ENCODE measurements at places on chromosomes 11 and 22. TPM values are rescaled to one million over a fixed set of nuclear protein-coding genes. Genes with fewer than 3 reads are reported as not detected.

DNA sequence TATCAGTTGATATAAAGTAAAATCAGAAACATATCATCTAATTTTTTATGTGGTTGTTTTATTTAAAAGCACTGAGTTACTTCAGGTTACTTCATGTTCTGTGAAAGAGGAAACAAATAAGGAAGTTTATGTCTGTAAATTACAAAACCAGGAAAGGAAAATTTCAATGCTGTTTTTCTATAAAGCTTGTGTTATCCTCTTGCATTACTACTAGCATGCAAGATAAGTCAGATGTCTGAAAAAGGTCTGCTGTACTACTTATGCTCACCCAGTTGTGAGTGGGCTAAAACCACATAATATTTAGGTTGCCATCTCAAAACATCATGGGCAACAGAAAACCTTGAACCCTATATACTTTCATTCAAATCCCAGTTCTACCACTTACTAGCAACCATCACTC is 121.5 kb downstream of the ATG16L2 start:
- no peak for ATAC-seq

DNA sequence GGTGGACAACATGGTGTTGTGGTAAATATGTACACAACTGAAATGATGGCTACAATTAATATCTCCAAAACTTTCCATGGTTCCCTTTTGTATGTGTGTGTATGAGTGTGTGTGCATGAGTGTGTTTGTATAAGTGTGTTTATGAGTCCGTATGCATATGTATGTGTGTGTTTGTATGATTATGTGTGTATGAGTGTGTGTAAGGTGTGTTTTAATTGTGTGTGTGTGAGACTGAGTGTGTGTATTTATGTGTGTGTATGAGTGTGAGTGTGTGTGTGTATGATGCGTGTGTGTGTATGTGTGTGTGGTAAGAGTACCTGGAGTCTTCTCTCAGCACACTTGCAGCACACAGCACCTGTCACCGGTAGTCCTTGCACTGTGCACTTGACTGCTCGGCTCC is 7.8 kb downstream of the KRTAP5-9 start:
- no peak for ATAC-seq

GRCh38 chr11:124078591-124078990 is 36.7 kb upstream of the VWA5A start:
- ATAC-seq: no peak

DNA sequence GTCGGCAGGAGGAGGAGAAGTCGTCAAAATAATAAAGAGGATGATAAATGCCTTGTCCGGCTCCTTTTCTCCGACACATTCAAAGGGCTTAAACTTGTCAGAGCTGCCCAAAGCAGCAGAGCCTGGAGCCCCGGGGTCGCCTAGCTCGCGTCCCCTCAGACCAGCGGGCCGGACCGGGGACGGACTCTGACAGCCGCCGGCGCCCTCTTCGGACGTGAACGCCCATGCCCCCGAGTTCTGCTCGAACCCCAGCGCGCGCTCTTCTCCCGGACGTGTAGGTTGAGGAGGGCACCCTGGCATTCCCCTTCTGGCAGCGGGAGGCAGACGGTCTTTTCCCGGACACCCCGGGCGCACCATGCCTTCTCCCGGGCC is 999 bp downstream of the FGF3 start:
- no peak for ATAC-seq

- ATAC-seq: no peak
Measured at GRCh38 chr11:45818961-45819605, 14.1 kb downstream of the SLC35C1 start.

DNA sequence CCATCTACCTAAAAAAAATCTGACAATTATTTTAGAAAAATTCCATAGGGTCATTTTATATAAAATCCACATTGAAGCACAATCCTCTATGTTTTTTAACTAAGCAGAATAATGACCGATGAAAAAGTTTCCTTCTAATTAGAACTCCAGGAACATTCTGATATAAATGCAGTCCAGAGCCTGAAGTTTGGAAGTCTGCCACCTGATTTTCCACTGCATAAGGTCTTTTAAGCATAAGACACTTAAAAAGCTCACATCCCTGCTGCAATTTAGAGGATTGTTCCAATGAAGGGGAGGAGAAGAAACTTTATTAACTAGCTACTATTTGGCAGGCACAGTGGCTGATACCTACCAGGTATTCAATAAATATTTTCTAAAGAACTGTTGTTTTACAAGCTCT is 570.3 kb upstream of the ANO5 start:
- no peak for ATAC-seq

DNA sequence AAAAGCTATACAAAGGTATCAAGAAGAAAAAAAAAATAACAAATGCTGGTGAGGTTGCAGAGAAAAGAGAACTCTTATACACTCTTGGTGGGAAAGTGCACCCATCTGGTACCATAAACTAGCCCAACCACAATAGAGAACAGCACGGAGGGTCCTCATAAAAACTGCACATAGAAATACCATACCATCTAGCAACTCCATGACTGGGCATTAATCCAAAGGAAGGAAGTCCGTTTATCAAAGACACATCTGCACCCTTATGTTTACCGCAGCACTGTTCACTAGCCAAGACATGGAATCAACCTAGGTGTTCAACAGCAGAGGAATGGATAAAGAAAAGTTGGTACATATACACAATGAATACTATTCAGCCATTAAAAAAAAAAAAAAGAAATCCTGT is 10.8 kb upstream of the CLDN5 start:
- no peak for ATAC-seq

- ATAC-seq: no peak
Measured at GRCh38 chr22:19664406-19664805, 49.9 kb upstream of the SEPTIN5 start.

DNA sequence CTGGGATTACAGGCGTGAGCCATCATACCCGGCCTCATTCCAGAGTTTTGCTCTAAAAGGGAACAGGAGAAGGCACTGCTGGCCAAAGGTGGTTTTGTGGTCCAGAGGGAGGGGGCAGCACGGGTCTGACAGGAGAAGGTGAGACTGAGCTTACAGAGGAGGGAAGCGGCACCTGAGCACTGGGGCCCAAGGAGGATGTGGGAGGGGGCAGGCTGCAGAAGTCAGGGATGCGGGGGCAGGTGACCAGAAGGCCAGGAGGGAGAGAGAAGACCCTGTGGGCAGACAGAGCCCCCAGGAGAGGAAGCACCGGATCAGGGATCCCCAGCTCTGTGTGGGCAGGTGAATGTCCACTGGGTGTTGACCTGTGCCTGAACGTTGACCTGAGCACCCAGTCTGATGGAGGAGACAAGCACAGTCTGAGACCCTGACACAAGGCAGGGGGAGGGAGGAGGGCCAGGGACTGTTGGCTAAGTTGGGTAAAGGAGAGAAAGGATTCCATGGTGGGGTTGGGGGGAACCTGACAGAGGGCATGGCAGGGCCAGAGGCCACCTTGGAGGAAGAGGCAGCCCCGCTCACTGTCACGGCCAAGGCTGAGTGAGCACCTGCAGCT is 12.0 kb upstream of the PRR5 start:
- ATAC-seq: no peak

GRCh38 chr11:82682003-82682751 is 51.5 kb downstream of the FAM181B start:
- ATAC-seq: peak; percentile 69

- ATAC-seq: no peak
Measured at GRCh38 chr11:42066113-42066512, 606.7 kb upstream of the LRRC4C start.

DNA sequence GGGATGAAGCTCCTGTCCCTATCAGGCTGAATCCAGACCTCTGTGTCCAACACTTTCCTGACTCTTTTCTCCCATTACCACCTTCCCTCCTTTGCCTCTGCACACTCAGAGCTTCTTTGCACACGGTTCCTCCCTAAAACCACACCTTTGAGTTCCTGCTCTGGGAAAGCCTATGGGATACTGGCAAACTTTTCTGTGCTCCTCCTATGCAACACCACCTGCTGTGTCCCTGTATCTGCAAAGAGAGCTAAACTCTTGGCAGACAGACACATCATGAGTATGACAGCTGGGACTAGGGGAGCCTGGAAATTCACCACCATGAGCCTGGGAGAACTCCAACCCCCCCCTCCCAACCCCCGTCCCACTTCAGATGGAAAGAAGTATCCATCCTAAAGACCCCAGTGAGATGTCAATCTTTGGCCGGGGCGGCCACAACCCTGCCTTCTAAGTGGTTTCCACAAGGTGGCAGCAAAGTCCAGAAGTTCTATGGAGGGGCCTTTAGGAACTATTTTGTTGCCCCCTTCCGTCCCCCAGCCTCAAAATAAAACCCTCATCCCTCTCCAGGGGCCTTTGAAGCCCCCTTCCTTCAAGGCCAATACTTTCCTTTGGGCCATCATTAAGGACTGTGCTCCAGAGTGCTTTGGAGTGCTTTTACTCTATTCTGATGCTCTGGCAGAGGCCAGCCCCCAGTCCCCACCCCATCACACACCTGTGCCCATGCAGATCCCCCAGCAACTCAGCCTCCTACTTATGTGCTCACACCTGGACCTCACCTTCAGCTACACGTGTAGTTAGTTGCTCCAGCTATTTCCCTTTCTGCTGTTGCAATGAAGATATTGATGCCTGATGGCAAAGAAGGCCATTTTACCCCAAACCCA is 19.4 kb downstream of the HTR3A start:
- no peak for ATAC-seq

DNA sequence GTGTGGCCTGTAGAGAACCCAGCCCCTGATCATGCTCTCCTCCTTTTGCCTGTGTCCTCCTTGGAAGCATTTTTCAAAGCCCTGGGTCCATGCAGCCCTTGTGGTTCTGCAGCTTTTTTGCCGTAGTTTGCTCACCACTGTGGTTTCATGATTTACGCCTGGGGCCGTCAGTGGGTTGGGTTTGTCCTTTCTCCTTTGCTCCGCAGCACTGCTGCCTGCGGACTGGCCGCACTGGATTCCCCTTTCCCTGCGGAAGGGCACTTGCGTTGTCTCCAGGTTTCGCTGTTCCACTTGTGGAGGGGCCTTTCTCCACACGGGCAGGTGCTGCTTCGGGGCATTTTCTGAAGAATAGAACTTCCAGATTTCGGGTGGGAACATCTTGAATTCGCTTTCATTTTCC is 1260.9 kb downstream of the BRD1 start:
- ATAC-seq: no peak

- no peak for ATAC-seq
Measured at GRCh38 chr22:19615867-19616581, 91.8 kb upstream of the CLDN5 start.

- ATAC-seq: no peak
Measured at GRCh38 chr11:60756307-60757032, at the start of gene MS4A15. MS4A15 (plus strand) TSS chr11:60756867; CDS start chr11:60763734, 6,867 bp downstream.

DNA sequence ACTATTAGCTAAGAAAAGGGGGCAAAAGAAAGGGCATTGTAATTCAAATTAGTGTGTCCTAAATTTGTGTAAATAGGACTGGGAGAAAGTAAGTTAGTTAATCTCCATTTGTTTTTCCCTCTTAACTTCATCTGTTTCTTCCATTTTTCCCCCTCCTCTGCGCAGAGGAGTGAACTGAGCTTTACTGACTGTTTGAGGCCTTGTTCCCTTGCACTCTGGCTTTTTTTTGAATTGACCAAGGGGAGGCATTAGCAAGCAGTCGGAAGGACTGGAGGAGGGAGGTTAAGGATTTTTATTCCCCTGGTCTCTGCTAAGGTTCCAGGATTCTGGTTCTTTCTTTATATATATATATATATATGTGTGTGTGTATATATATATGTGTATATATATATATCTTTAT is 15.2 kb upstream of the FANCF start:
- no peak for ATAC-seq

TYR gene
- not detected for total RNA-seq

CTSC gene
- total RNA-seq: 142 TPM

GLYAT gene
- total RNA-seq: 0.13 TPM

TLCD5 gene
- total RNA-seq: 0.13 TPM

KCNQ1OT1 gene
- 0.64 TPM for total RNA-seq

SMTNL1 gene
- total RNA-seq: not detected

HSPB2 gene
- not detected for total RNA-seq
